NCI-H1092 treated with DMSO at 0.1 percent for 48 hours (cell line): ENCODE measurements at places on chromosomes 5 and 9.

DNA sequence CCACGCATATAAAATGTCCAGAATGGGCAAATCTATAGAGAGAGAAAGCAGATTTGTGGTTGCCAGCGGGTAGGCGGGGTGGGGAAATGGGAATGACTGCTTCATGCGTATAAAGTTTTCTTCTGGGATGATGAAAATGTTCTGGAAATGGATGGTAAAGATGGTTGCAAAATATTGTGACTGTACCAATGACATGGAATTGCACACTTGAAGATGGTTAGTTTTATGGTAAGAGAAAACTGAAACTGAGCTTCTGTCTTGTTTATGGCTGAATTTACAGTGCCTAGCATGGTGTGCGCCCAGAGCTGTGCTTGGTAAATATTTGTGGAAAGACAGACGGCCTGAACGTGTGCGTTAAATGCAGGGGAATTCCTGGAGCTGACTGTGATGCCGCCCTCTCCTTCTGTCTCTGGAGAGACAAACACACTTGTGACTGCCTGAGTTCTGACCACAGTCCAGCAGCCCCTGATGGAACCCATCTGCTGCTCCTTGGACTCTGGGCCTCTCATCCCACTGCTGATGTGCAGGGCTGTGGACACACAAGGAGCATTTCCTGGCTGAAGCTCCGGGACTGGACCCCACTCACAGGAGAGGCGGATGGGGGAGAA lies 8.6 kb upstream of the PTGES start:
- DNase-seq, result no peak

GRCh38 chr5:175328176-175328575 lies 115.8 kb downstream of the DRD1 start:
- no peak for DNase-seq

DNA sequence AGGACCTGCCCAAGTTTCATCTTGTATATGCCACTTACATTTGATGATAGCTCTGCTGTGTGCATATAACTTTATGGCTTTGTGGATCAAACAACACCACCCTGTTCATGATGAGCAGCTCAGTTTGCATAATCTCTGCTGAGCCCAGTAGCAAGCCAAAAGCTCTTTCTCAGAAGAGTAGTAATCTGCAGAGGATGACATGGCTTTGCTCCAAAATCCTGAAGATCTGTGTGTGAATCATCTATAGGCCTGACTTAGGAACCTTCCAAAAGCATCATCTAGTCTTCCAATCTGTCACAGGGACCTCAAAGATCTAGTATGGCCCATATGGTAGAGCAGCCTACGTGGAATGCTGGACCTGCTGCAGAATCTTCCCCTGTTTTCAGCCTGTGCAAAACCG lies 394.6 kb downstream of the PSAT1 start:
- no peak for DNase-seq

DNA sequence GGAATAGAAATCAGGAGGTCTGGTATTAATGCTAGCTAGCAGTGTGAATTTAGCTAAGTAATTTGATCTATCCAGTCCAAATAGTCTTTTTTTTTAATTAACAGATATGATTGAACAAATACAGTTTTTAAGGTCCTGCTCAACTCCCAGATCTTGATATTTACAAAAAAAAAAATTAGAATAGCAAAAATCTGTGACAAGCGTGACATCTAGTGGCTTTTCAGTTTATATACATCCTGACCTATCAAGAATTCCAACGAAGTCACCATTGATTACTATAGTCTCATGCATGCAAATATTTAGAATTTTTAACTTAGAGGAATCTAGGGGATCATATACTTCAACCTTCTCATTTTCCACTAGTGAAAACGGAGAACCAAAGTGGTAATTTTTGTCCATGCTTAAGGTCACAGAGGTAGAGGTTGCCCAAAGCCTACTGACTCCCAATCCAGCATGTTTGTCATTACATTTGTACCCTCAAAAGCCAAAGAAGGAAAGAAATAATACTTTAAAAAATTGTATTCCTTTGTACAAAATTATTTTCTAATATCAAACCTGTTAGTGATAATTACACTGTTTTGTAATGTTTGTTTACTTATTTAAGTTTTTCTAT lies 17.6 kb upstream of the TARS1 start:
- peak; percentile 10 for DNase-seq

- DNase-seq, result no peak
Measured at GRCh38 chr5:51983161-51983560, 599.9 kb downstream of the ISL1 start.

- DNase-seq, result no peak
Measured at GRCh38 chr9:131334629-131335367, 45.3 kb downstream of the PLPP7 start.

- no peak for DNase-seq
Measured at GRCh38 chr9:114071197-114071795, 6.8 kb downstream of the AMBP start.

- DNase-seq, result peak; percentile 30
Measured at GRCh38 chr9:13140843-13141592, 138.5 kb downstream of the MPDZ start.
